G401 (cell line): ENCODE measurements at places on chromosomes 13 and 19. TPM values are rescaled to one million over a fixed set of nuclear protein-coding genes. Genes with fewer than 3 reads are reported as not detected.

ABCC4 gene
- total RNA-seq, result 4.1 and 12.9 TPM in 2 replicates

RFXAP gene
- 11.6 and 12.6 TPM in 2 replicates for total RNA-seq

CCL25 gene
- total RNA-seq, result 16.2 and 19.6 TPM in 2 replicates

PTPRH gene
- 5.2 and 20.7 TPM in 2 replicates for total RNA-seq

WTIP gene
- total RNA-seq, result 103 TPM in 2 replicates
